ENCODE measurements at places on chromosomes 1 and 21.
A peak's percentile ranks its signal among the peaks of the same experiment; 100 is the strongest.

- DNase-seq: no peak
These were observed at the start of gene SPRR2D for GRCh38 chr1:153040950-153041631. Gene SPRR2D (minus strand): TSS chr1:153041120. CDS start chr1:153040346, 774 bp downstream.

GRCh38 chr1:110187139-110187890, 22.8 kb upstream of the KCNC4 start:
- DNase-seq: no peak

DNA sequence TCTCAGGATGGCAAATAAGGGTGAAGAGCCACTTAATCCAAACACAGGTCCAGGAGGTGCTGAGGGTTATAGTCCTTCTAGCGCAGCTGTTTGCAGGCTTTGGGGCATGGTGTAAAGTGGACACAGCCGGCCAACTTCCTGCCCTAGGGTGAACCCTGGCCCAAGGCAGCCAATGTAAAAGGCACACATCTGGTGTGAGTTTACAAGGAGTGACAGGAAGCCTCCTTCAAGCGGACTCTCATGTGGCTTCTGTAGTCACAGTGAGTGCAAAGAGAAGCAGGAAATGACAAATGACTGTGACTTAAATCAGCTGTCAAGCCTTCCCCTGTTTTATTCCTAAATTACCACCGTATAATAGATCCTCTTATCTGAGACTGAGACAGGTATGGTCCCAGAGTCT, 213.0 kb downstream of the CRB1 start:
- no peak for DNase-seq

DNA sequence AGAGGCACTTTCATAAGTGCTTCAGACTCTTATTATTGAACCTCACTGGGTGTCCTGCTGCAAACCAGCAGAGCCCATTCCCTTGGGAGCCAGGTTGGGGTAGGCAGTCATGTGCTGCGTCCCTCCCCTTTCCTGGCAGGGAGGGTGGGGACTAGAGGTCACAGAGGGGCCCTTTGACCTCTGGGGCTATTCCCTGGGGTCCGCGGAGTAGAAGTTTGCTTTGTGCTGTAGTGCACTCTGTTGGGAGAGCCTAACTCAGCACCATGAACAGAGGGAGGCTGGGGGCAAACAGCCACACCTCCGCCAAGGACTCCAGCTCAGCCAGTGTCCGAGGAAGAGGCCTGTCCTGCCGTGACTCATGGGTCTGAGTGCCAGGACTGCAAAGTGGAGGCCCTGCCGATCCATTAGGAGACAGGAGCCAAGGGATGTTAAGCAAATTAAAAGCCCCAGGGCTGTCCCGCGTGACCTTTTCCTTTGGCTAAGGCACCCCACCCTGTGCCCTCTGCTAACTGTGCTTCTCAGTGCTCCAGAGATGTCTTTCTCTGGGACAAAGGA, 3.0 kb upstream of the IGSF21 start:
- no peak for DNase-seq

DNA sequence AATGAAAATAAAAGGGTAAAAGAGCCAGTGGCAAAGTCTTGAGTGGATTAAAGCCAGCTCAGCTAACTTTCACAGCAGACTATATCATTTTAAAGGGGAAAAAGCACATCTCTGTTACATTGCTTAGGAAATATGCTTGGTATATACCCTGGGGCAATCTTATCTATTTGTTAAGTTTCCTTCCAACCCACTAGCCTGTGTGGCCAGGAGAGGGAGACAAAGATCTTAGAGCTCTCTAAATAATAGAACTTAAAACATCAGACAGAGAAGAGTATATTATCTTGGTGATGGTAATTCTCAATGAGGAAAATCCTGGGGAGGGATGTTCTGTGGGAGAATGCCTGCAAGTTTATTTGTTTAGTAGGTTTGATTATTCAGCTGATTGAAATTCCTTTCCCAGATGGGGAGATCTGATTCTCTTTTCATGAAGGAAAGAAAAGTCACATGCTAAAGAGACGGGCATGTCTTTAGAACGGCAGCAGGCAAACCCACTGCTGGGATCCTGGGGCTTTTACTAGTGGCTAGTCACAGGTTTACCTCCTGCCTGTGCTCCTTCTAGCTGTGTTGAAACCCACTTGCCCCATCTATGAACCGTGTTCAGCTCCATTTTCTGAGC, 3.6 kb downstream of the KCNE2 start:
- DNase-seq: no peak

GRCh38 chr1:178693366-178693765, 31.7 kb upstream of the RALGPS2 start:
- no peak for DNase-seq

DNA sequence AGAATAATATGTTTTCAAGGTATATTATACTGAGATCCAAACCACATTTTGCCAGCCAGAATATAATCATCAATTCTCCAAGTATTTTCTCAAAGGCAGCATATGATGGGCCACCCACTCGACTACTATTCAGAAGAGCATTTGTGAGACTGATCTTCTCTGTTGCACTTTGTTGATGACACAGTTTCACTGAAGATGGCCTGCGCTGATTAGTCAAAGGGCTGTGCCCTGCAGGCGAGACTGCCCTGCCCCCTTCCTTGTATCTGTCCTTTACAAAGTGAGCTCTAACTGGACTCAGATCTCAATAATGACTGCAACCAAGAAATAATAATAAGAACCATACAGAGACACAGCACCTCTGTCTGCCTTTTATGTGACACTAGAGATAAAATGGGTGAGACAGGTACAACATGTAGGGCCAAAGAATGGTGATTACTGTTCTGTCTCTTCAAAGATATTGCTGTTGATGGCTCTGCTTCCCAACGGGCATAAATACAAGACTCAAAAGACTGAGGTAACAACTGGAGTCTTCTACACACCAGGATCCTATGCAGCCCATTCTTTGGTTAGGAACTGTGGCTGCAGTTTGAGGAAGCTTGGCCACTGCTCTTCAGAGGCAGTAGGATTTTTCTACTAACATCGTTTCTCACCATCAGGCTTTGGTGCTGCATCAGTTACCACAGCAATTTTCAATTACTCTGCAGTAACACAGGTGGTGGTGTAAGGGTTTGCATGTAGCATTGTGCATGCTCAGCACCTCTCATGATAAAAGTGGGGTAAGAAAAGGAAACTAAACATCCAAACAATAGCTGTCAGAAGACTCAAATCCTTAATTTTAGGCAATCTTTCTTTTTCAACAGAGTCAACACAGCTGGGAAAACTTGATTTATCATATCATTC, 481.1 kb downstream of the PTBP2 start:
- no peak for DNase-seq

- no peak for DNase-seq
These were observed 36.6 kb downstream of the HUNK start for GRCh38 chr21:31909153-31910073.

DNA sequence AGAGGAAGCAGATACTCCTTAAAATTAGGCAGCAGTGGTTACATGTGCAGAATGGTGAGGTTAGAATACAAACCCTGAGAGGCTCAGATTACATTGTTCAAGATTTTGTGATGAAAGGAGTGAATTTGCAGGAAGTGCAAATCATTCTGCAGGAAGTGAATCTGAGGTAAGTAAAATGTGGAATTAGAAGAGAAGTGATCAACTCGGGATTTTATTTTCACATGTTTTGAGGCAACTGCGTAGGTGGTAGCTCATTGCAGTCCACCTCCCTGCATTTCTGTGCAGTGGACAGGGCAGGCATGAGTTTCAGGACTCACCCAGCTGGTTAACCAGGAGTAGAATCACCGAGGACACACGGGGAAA, 2.1 kb upstream of the PLA2G2C start:
- no peak for DNase-seq

DNA sequence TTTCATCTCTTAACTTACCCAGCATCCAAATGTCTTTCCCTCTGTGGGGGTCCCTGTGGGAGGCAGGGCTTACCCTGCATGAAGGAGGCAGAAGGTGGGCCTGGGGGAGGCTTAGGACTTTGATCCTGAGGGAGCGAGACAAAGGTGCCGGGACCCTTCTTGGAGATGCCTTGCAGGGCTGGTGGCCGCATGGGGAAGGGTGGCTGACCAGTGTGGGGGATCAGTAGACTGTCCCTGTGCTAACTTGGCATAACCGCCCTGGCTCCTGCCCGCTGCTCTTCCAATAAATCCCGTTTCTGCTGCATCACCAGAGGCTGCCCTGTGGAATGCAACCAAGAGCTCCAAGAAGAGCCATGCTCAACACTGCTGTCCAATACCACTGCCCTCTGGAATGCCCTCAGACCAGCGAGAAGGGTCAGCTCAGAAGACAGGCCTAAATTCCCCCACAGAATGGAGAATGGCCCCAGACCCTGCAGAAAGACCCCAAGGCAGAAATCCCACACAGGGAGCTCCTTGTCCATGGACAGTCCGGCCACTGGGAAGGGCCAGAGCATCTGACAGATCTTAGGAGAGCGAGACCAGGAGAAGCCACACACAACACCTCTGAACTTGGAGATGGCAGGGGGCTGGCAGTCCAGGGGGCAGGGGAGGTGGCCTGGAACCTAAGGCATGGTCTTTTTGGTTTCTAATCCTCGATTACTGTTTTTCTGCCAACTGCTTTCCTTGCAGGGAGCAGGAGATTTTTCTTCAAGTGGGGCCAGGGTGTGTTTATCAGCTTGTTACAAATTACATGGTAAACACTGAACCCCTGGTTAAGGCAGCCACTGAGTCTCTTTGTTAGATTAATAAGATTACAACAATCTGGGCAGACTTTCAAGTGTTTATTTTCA, 46.7 kb upstream of the DMRTB1 start:
- DNase-seq: no peak

GRCh38 chr1:2585318-2586092, 1.1 kb upstream of the PRXL2B start:
- DNase-seq: peak; percentile 83

Measured in ovary (tissue), 10 donors.